EH (cell line): ENCODE measurements at places on chromosomes 3 and 15.

DNA sequence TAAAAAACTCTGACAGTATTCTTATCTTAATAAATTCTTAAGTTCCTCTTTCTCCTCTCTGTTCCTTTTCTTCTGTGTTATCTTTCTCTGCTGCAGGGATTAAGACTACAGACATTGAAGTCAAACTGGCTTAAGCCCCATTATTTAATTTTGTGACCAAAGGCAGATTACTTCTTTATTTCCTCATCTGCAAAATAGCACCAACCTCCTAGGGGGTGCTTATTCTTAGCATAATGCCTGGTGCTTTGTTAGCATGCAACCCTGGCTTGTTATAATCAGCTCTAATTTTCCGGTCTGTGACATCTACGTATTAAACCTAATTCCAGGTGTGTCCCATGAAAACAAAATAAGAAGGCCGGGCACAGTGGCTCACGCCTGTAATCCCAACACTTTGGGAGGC is 23.8 kb downstream of the SEMA6D start:
- DNase-seq: no peak

DNA sequence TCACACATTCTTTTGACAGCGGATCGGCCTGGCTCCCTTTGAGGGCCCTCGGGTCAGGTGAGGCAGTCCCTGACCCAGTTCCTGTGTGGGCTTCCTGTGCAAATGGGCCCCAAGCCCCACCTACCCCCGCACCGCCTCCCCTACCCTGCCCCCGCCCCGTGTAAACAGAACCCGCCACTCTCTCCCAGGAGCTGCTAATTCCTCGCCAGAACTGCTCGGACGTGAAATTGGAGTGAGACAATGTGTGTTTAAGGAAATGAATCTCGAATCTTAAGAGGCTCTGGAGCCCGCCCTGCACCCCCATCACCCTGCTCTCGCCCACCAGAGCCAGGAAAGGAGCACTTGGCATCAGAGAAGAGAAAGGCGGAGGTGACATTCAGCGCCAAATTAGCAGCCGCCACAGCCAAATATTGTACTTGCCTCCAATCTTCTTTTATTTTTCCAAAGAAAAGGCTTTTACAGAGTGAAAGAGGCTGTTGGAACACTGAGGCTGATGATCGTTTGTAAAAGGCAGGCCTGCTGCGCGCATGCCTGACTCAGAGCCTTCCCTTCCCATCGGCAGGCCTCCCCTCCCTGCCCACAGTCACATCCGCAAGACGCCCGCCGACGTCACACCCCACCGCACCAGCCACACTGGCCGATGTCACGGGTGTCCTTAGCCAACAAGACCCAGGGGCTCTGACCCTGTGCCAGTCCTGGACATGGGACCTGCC is 53.1 kb downstream of the CACNA2D2 start:
- peak; percentile 17 for DNase-seq

- DNase-seq: no peak
These were observed 2.9 kb downstream of the IFT57 start for GRCh38 chr3:108219336-108219735.

DNA sequence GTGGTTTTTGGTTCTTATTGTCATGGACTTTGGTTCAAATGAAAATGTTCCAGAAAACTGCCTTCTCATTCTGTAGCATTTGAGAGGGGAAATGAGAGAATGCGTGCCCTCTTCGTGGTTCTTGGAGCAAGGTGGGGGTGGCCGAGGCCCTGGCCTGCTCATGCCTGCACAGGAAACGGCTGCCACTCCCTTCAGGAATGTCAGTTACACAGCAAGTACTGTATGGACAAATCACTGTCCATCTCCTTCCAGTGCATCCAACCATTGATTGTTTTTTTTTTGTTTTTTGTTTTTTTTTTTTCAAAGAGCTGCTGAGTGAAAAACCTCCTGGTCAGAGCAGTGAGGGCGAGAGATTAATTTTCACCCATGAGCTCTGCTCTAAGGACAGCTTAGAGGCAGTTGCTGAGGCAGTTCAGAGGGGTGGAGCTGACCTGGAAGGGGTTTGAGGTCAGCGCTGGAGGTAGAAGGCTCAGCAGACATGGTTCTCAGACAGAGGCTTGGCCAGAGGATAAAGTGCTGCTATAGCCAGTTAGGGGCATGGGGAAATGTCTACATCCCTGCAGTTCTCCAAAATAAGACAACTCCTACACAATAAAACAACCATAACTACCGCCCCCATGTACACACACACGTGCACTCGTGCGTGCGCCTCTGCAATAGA is 20.2 kb upstream of the KIF23 start:
- DNase-seq: peak; percentile 46

DNA sequence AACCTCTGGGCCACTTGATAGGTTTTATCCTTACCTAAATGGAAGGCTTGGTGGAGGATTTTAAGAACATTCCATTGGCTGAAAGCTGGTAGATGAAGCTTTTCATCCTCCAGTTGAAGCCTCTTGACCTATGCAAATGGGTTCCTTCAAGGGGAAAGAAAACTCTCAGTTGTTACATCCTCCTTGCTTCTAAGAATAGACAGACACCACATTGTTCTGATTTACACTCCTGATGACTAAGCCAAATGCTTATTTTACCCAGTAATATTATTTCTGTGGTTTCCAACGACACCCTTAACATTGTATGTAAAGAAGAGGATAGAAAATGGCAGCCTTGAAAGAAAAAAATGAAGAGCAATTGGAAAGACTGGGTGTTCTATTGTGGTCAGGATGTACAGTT is 480.5 kb downstream of the OTOL1 start:
- peak; percentile 83 for DNase-seq
